ENCODE measurements at places on chromosomes 5 and 9.

DNA sequence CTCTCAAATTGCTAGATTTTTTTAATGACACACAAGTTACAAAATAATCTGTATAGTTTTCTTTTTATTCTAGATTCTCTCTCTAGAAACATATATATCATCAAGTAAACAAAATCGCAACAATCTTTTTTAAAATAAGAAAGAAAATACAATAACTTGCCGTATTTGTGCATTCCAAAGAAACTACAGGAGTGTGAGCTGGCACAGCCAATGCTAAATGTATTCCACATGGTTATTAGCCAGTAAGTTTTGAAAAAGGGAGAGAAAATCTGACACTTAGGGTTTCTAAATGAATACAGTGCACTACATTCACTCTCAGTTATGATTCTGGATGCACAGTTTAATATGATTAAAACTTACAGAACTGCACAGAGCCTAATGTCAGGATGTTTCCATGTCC is 117.9 kb downstream of the BNC2 start:
- DNase-seq, result no peak

DNA sequence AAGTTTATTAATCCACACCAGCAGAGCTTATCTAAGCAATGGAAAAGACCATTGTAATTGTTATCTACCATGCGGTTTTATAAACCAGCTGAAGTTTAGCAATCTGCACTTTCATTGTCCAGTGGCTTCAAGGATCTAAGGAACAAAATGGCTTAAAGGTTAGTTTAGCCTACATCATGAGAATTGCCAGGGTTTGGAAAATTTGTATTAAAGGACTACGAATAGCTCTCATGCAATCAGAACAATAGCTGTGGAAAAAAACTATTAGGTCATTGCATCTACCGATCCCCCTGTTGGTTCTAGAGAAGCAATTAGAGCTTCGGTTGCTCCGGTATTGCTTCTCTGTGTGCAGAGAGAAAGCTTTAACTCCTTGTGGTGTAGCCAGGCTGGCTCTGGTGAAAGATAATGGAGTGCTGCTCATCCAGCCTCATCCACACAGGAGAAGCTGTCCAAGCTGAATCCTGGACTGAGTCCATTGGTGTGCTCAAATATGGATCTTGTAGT is 86.3 kb upstream of the SLC12A2 start:
- no peak for DNase-seq

DNA sequence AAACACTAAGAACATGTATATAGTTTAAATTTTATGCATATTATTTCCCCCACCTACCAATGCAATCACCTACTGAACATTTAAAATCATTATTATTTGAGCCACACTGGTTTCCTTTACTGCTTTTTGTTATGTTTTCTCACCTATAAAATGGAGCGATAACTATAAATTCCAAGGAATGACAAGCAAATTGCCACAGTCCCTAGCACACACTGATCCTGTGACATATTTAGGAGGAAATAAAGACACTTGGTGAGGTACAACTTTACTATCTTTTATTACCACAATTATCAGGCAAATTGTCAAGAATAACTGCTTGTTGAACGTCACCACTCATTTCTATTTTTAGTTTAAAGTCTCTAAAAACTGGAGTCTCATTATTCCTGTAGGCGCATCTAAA is 1693.6 kb downstream of the EFNA5 start:
- no peak for DNase-seq

- DNase-seq, result no peak
Measured at GRCh38 chr9:79001012-79001411, 570.8 kb upstream of the TLE4 start.

DNA sequence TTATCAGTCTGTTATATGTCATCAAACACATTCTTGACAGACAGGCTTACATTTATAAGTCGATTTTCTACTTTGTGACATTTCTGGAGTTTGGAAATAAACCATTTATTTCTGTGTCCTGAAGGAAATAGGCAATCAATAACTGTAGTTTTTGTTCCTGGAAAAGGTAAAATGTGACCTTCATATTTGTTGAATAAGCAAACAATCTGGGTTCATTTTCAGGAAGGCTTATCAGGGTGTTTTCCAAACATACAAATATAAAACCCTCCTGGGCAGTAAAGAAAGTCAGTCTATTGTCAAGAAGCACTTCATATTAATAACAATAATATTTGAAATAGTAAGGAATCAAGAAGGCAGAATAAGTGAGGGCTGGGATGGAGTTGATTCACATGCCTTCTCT is 195.0 kb downstream of the SNCAIP start:
- no peak for DNase-seq

DNA sequence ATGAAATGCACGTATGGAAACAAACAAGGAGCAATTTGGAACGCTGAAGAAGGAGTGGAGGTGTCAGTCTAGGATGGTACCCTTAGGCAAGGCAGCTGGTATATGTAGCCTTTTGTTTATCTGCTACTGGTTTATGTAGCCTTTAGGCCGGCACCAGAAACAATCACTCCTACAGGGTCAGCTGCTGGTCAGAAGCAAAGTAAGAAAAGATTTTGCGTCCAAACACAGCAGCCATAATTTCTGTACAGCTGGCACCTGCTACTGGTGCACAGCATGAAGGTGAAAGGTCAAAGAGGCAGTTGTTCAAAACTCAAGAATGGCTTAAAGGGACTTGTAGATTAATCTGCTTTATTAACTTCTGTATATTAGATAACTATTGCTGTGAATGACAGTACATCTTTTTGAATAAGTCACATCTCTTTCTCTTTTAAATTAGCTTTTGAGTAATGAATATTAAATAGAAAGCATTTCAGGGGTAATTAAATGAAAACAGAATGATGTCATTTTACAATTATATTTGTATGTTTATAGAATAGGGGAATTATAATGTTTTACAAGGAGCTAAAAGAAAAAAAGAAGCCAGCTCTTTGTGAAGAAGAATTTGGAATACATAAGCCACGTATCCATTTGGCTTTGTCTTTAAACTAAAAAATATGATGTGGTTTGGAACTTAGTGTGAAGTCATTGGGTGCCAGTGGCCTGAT is 33.1 kb upstream of the TLX3 start:
- DNase-seq, result no peak

DNA sequence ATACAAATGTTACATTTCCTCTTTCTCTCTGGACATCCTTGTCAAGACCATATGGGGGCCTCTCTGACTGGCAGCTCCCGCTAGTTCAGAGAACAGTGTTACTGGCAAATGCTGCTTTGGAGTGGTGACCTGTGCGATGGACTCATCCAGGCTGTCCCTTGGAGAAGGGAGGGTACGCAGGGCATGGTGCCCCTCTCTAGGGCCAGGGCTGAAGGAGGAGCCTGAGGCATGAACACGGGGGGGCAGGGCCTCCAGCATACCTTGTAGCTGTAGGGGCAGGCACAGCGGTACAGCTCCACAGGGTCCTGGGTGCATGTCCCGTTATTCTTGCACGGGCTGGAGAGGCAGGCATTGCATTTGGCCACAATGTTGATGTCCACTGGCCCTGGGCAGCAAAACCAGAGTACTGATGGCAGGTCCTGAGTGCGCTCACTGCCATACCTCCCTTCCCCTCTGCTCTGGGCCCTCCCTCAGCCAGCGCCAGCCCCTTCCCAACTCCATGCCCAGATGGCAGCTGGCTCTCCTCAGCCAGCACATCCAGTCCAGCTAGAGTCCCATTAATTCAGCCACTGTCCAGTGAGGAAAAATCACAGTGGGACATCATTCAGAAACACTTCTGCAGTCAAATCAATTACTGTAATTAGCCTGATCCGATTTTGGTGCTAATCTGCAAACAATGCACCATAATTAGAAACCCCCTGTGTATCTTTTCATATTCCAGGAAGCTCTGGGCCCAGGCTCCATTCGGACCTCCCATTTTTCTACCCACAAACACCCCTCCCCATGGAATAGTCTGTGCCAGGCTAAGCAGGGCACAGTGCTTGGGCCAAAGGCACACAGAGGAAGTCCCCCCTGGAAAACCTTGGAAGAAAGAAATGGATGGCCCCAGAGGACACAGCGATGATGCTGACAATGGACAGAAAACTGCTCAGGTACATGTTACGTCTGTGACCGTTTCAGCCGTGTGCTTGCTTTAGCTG is 128.8 kb upstream of the PANK3 start:
- no peak for DNase-seq

GRCh38 chr9:37984672-37985611 is 81.0 kb upstream of the SLC25A51 start:
- no peak for DNase-seq

DNA sequence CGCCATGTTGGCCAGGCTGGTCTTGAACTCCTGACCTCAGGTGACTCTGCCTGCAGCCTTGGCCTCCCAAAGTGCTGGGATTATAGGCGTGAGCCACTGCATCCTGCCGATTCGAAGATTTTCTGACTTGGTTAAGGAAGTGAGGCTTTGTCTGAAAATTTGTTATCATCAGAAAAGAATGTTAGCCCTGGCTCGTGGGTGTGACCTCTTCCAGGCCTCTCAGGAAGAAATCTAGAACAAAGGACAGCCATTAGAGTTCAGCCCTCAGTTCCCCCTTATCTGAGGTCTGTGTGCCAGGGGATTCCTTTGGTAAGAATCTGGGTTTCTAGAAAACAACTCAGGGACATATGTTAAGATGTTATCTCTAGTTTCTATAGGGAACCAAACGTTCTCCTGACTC is 6.2 kb downstream of the OR2S2 start:
- DNase-seq, result no peak

DNA sequence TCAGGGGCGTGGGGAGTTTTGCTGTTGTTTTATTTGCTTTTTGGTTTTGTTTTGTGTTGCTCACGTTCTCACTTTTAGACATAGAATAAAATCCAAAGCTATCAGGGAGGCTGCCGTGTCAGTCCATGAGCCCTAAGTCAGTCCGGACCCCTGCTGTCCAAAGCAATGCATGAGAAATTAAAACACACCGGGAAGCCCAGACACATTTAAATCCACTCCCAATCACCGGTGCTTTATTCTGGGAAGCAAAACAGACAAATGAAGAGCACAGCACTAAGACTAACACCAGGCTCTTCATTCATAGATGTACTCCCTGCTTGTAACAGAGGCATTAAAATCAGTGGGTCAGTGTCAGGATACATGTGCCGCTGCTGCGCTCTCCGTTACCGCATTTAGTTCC is 180.9 kb downstream of the IRX2 start:
- DNase-seq, result no peak

DNA sequence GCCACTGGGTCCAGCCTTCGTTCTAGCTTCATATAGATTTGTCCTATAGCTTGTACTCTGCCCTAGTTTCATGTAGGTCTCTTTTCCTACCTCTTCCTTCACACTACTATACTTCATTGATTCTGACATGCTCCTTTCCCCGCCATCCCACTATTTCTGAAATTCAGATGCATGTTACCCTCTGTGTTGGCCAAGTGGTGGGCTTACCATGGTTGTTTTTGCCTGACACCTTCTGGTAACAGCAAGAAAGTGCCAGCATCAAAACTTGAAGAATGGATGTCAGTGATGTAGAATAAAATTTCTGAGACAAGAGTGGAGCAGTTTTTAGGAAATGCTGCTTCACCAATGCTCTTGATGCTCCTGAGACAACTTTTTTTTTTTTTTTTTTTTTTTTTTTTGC is 19.5 kb upstream of the SERINC5 start:
- DNase-seq, result no peak

- DNase-seq, result no peak
Measured at GRCh38 chr5:50547303-50547702, 106.2 kb upstream of the EMB start.

GRCh38 chr5:178730940-178731265 is 444 bp upstream of the ZNF354A start:
- no peak for DNase-seq

DNA sequence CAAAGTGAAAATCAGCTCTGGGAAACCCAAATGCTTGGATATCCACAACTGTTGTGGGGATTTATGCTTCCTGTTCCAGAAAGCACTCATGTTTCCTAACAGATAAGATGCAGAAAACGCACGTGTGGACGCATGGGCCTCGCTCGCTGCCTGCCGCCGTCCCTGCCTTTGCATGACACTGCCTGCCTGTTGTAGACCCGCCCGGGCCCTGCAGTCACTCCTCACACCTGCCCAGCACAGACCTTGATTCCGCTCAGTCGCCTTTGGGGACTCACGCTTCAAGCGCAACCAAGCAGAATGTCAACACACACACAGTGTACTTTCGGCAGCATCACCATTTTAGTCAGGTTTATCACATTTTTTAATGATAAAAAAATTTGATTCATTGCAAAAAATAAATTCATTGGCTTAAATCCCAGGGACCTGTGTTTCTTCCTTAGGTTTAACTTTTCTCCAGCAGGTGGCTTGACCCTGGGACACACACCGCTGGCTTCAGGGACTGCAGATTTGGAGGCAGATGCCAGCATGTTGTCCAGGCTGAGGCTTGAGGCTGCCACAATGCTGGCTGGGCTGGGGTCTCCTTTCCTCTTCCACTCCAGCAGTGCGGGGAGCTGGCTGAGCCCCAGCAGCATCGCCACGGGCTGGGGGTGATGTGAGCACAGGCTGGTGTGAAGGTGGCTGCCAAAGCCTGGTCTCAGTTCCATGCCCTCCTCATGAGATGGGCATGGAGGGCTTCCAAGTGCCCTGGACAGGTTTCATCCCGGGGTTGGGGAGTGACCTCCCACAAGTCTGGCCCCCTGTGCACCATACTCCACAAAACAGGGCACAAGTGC is 416.9 kb upstream of the IRX4 start:
- DNase-seq, result no peak

GRCh38 chr5:151156507-151157420 is 815 bp downstream of the ANXA6 start:
- no peak for DNase-seq

DNA sequence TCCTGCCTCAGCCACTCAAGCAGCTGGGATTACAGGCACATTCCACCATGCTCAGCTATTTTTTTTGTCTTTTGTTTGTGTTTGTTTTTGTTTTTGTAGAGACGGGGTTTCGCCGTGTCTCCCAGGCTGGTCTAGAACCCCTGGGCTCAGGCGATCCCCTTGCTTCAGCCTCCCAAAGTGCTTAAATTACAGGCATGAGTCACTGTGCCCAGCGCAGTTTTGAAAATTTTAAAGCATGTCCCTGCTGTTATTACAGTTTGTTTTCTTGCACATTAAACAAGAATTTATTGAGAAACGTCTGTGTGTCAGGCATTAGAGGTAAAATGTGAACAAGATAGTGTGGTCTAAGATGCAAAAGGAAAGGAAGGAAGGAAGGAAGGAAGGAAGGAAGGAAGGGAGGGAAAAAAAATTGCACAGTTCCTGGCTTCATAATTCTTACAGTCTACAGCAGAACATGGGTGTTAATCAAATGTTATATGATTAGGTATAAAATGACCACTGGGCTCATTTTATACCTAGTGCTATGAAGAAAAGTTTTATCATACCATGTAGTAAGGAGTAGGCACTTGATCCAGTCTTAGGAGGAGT is 205.4 kb downstream of the SNX18 start:
- DNase-seq, result no peak

DNA sequence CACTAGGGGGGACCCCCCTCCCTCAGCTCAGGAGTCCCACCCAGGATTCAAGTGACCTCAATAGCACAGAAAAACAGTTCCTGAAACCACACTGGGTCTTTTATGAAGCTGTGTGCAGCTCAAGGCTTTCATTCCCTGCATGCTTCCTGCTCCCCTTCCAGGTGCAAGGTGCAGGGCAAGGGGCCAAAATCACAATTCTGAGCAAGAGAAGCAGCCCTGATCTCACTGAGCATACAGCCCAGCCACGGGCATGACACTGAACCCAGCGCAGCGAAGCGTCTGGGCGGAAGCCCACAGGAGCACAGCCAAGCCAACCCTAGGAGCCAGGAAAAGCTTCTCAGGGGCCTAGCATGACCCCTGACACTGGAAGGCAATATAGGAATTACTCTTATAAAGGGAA is 62.9 kb downstream of the IRX2 start:
- DNase-seq, result no peak
